ENCODE measurements at places on chromosomes 3 and 15.

DNA sequence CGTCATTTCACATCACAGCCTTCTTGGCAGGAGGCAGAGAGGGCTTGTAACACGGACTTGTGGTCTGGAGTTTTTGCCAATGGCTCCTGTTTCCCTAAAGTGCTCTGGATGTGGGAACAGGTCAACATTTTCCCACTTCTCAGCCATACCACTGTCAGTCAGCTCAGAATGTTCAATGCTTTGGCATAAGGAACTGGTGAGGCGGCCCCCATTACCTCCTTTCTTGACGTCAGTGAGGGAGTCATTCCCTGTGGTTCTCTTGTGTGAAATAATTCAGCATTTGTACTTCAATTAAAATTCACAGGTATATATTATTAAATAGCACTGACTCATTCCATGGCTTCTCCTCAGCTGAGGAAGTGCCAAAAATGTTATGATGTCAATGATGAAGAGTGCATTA is 167.1 kb downstream of the P3H2 start:
- no peak for DNase-seq

- DNase-seq, result no peak
Observed at GRCh38 chr3:104554425-104554824, 812.3 kb upstream of the ALCAM start.

- no peak for DNase-seq
Observed at GRCh38 chr3:188122571-188123169, 31.3 kb upstream of the LPP start.

- DNase-seq, result no peak
Observed at GRCh38 chr15:66456211-66456610, 41.4 kb downstream of the SNAPC5 start.

Data from GM12864 (cell line).